ENCODE measurements at places on chromosomes 13 and 19. TPM values are rescaled to one million over a fixed set of nuclear protein-coding genes. Genes with fewer than 3 reads are reported as not detected.

Gene ZNF77
- 2.0 TPM for total RNA-seq

Gene MTIF3
- total RNA-seq, result 31.7 TPM

Gene NCCRP1
- total RNA-seq, result 1.6 TPM

Gene MIA
- total RNA-seq, result not detected

Gene CLEC11A
- total RNA-seq, result 1.3 TPM

Gene FFAR2
- total RNA-seq, result not detected

Gene VSIG10L
- total RNA-seq, result not detected

DNA sequence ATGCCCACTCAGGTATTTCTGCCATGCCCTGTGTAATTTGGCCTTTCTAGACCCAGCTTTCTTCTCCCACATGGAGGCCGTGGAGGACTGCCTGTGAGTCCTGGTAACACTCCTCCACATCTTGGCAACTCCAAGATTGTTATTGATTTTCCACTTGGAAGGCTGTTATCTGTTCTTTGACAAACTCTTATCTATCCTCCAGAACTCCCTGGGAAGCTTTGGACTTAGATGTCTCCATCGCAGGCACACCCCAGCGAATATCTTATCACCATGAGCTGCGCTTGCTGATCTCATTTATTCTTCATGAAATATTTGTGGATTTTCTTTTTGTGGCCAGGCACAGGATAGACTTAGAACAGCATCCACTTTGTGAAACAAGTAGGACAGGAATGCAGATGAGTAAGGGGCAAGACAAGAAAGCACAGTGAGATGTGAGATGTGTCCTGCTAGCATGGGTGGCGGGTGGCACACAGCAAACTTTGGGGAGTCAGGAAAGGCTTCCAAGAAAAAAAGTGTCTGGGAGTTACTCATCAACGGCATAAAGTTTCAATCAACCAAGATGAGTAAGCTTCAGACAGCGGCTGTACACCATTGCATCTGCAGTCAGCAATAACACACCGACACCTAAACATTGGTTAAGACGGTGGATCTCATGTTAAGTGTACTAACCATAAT lies 84.5 kb upstream of the IRS2 start:
- H3K27ac ChIP-seq, result no peak overlapping the region
- DNase-seq, result no peak
- peaks cover 32% of the 10 kb centered on the region for H3K4me1 ChIP-seq
- no peaks in the 10 kb centered on the region for H3K36me3 ChIP-seq

DNA sequence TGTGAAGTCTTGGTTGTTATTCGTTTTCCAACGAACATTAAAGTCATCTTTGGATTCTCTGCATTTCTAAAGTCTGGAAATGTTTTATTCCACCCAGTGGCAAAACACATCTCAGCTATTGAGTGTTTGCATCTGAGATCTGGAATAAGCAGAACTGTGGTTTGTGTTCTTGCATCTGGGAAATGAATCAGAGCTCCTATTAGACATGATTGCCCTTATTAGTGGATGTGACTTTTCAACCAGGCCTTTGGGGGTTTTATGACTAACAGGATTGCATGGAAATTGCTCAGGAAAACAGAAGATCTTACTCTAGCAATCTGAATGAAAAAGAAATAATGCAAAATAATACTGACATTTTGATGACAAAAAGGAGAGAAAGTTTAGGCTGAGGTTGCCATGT lies 488.8 kb downstream of the IRS2 start:
- H3K4me1 ChIP-seq, result no peaks in the 10 kb centered on the region
- H3K36me3 ChIP-seq, result no peaks in the 10 kb centered on the region
- DNase-seq, result no peak
- H3K27ac ChIP-seq, result no peak overlapping the region
- H3K27me3 ChIP-seq, result no peaks in the 10 kb centered on the region
- H3K4me3 ChIP-seq, result no peak overlapping the region

GRCh38 chr13:35527451-35527850 lies 51.0 kb upstream of the MAB21L1 start:
- DNase-seq, result peak; percentile 50
- no peak overlapping the region for H3K4me3 ChIP-seq
- H3K4me1 ChIP-seq, result no peaks in the 10 kb centered on the region

DNA sequence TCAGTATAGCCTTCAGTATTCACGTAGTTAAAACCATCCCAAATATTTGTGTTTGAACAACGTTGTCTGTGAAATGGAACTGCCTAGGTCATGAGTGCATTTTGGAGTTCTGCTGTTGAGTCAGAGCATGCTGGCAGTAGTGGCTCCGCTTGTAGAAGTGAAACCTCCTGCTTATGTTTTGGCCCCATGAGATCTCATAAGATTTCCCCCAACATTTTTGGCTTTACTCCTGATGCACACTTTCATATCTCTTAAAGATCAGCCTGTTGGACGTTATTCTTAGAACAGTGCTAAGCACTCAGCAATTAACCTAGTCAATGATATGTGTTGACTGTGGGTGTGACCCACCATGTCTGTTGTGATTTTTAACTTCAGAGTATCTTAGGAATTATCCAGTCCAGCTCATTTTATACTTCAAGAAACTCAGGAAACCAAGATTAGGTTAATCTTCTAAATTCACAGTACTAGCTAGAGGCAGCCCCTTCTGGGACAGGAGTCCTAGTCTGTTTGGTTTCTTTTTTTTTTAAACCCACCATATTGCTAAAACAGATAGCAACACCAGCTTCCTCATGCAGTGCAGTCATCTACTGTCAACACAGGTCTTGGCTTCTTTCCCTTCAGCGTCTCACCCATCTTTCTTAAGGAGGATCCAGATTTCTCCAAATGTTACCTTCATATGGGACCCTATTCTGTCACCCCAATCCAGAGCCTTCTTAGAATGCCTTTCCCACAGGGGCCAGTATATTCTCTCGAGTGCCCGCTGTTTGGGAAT lies 26.2 kb downstream of the RAP2A start:
- no peaks in the 10 kb centered on the region for H3K27me3 ChIP-seq
- no peaks in the 10 kb centered on the region for H3K4me1 ChIP-seq
- DNase-seq, result no peak
- H3K27ac ChIP-seq, result no peak overlapping the region
- no peak overlapping the region for H3K4me3 ChIP-seq

DNA sequence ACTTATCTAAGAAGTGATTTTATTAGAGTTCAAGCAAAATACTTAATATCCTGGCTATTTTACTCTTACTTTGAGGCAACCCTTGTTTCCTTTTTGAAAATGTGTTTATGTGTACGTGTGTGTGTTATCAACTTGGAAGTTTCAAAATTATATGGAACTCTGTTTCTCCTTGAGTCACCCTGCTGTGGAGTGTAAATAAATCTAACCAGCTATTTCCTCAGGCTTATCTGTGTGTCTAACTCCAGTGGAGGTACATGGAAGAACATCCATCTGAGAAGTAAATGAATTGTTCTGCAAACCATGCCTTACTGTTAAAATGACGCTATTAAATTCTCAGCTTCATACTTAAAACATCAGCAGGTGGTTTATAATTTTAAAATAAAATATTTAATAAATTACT lies 583.4 kb upstream of the SLITRK5 start:
- H3K4me1 ChIP-seq, result no peaks in the 10 kb centered on the region
- H3K36me3 ChIP-seq, result no peaks in the 10 kb centered on the region
- no peak for DNase-seq
- H3K4me3 ChIP-seq, result no peak overlapping the region

- peaks cover 8% of the 10 kb centered on the region for H3K4me1 ChIP-seq
- H3K36me3 ChIP-seq, result no peaks in the 10 kb centered on the region
- H3K27me3 ChIP-seq, result no peaks in the 10 kb centered on the region
- no peak for DNase-seq
Measured at GRCh38 chr19:39479916-39480315, 722 bp upstream of the TIMM50 start.

DNA sequence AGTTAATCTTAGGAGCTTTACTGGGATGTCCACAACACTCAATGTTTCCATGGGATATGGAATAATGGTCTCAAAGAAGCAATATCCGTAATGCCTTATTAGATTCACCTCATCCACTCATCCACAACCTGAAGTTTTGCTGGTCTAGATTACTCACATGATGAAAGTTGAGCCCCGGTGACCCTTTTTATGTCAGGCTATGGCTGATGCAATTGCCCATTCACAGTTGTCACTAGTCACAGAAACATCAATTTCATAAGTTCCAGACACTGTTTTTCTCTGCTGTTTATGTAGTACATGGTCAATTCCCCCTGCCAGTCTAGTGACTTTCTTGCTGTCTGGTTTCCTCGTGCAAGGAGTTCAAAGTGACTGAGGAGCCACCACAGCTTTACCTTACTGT lies 491.2 kb upstream of the ATXN8OS start:
- DNase-seq, result no peak
- no peaks in the 10 kb centered on the region for H3K36me3 ChIP-seq
- no peak overlapping the region for H3K4me3 ChIP-seq
- no peaks in the 10 kb centered on the region for H3K4me1 ChIP-seq
- H3K27me3 ChIP-seq, result no peaks in the 10 kb centered on the region

DNA sequence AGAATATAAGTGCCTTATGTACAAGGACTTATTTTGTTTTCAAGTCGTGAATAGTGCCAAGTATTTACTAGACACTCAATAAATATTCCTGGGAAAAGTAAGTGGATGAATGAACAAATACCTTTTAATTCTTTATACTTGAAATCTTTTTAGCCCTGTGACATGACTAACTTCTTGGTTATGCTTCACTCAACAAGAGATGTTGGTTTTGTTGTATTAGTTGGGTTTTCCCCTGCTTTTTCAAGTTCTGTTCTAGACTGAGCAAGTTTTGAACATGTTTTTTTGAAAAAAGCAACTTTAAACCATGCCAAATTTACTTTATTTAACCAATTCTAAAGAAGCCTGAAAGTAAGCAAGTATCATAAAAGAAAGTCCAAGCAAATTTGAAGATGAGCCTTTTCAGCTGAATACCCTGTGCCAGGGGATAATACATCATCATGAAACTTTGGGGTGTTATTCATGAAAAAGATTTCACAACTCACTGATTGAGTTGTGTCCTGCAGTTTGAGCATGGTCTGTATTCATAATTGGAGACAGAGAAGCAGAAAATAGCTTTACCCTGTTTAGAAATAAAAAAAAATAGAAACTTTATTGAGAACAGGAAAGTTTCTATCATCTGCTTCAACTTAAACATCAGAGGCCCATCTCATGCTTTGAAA lies 11.1 kb downstream of the LMO7 start:
- no peak overlapping the region for H3K27ac ChIP-seq
- no peaks in the 10 kb centered on the region for H3K27me3 ChIP-seq
- no peak for DNase-seq
- no peak overlapping the region for H3K4me3 ChIP-seq
- no peaks in the 10 kb centered on the region for H3K36me3 ChIP-seq
- H3K4me1 ChIP-seq, result no peaks in the 10 kb centered on the region

- no peaks in the 10 kb centered on the region for H3K36me3 ChIP-seq
- DNase-seq, result no peak
- no peak overlapping the region for H3K27ac ChIP-seq
- H3K4me1 ChIP-seq, result peaks cover 9% of the 10 kb centered on the region
- H3K4me3 ChIP-seq, result no peak overlapping the region
Measured at GRCh38 chr13:33671560-33671959, 146.4 kb upstream of the RFC3 start.

Measured in pancreas (tissue), 10 donors.